Heart left ventricle (tissue), 16 donors: ENCODE measurements at places on chromosomes 1 and 21.

- H3K4me3 ChIP-seq: no peak overlapping the region
- no peak for DNase-seq
- H3K4me1 ChIP-seq: no peaks in the 10 kb centered on the region
- H3K27me3 ChIP-seq: no peaks in the 10 kb centered on the region
These were observed 441.7 kb downstream of the PRDM2 start for GRCh38 chr1:14141656-14142055.

DNA sequence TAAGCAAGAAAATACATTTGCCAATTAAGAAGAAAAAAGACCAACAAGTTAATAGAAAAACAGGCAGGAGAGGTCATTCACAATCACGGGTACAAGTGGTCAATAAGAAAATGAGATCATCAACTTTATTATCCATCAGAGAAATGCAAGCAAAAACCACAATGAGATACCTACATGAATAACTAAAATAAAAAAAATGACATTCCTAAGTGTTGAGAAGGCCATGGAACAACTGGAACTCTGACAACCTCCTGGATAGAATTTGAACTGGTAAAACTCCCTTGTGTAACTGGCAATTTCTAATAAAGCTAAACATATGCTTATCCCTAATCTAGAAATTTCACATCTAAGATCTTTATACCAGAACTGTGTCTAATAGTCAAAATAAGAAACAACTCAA, 135.4 kb upstream of the BACE2 start:
- DNase-seq: no peak
- no peak overlapping the region for H3K27ac ChIP-seq

DNA sequence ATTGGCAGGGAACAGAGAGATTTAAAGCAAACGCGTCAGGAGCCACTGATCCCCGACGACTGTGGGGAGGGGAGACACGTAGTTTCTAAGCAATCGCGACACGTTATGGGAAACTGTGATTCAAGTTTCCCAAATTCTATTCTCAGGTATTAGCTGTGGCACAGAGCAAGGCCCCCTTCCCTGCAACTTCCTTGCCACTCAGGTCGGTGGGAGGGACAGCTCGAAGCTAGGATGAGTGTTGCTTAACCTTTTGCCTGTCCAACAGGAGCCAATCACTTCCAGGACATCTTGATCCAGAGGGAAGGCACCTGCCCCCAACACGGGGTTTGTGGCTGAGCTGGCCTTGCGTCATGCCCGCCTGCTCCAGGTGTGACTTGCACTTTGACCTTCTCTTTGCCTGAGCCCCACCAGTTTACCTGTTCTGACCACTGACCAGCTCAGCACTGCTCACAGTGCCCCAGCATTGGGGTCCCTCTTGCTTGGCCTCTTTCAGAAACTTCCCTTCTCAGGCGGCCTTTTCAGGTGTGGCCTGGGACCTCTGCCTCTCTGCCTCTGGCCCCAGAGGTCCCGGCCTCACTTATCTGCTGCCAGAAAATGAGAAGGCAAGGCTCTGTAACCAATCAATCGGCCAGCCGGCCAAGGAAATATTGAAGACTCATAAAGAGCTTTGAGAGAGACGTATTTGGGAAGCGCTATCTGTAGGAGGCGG, 24.6 kb downstream of the TEX35 start:
- no peak overlapping the region for H3K27ac ChIP-seq
- H3K36me3 ChIP-seq: no peaks in the 10 kb centered on the region
- no peak for DNase-seq
- no peak overlapping the region for H3K4me3 ChIP-seq
- H3K4me1 ChIP-seq: peaks cover 4% of the 10 kb centered on the region

DNA sequence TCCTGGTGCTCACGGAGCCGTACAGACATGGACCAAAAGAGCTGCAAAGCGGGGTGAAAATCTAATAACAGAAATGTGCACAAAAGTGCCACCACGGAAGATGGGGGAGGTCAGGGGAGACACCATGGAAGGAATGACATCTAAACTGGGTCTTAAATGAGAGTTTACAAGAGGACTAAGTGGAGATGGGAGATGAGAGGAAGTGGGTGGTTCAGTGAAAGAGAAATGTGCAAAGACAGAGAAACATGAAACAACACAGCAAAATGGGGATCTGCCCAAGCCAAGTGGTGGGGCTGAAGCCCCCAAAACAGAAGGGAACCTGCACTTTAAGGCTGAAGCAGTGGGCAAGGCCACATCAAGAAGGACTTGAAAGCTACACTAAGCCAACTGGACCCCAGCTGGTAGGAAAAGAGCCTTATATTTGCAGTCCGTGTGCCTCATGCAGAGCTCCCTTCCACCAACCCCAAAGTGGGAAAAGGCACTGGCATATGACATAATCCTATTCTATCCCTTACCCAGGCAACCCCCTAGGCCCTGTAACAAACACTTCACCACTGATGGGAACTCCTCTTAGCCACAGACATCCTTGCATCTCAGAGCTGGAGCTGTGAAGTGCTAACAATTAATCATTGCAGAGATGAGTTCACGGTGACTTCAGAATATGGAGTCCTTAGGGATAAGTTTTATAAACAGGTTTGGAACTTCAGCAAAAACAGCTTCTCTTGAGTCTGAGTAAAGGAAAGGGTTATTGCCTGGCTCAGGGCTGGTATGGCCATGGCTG, 198.6 kb upstream of the EDN2 start:
- H3K4me3 ChIP-seq: no peak overlapping the region
- no peak for DNase-seq
- H3K4me1 ChIP-seq: peaks cover 29% of the 10 kb centered on the region
- no peaks in the 10 kb centered on the region for H3K36me3 ChIP-seq
- H3K27me3 ChIP-seq: no peaks in the 10 kb centered on the region

GRCh38 chr21:45525910-45526306, 16.3 kb downstream of the SLC19A1 start:
- H3K4me3 ChIP-seq: no peak overlapping the region
- H3K4me1 ChIP-seq: peaks cover 6% of the 10 kb centered on the region
- H3K27me3 ChIP-seq: no peaks in the 10 kb centered on the region
- H3K36me3 ChIP-seq: no peaks in the 10 kb centered on the region
